ENCODE measurements at places on chromosomes 12 and 14. TPM values are rescaled to one million over a fixed set of nuclear protein-coding genes. Genes with fewer than 3 reads are reported as not detected.

GRCh38 chr12:53098354-53098981 is 1.0 kb downstream of the IGFBP6 start:
- peak; percentile 5 for DNase-seq

GRCh38 chr14:102629808-102630350 is 37.4 kb downstream of the RCOR1 start:
- DNase-seq: no peak

DNA sequence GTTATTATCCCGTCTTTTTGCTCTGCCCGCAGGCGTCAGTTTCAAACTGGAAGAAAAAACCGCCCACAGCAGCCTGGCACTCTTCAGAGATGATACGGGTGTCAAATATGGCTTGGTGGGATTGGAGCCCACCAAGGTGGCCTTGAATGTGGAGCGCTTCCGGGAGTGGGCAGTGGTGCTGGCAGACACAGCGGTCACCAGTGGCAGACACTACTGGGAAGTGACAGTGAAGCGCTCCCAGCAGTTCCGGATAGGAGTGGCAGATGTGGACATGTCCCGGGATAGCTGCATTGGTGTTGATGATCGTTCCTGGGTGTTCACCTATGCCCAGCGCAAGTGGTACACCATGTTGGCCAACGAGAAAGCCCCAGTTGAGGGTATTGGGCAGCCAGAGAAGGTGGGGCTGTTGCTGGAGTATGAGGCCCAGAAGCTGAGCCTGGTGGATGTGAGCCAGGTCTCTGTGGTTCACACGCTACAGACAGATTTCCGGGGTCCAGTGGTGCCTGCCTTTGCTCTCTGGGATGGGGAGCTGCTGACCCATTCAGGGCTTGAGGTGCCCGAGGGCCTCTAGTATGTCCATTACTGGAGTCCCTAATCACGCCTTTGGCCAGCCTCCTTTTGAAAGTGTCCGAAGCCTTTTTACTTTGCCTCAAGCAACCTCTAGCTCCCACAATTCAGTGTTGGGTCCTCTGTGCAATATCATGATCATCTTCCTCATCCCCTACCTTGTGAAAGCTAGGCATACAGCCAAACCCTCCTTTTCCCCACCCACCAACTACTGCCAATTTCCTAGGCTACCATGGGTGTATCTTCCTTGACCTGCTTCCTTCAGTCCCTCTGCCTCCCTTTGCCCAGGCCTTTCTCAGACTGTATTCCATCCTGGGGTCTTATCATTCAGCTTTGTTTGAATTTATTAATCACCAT is 891 bp downstream of the SPRYD4 start:
- no peak for DNase-seq

DNA sequence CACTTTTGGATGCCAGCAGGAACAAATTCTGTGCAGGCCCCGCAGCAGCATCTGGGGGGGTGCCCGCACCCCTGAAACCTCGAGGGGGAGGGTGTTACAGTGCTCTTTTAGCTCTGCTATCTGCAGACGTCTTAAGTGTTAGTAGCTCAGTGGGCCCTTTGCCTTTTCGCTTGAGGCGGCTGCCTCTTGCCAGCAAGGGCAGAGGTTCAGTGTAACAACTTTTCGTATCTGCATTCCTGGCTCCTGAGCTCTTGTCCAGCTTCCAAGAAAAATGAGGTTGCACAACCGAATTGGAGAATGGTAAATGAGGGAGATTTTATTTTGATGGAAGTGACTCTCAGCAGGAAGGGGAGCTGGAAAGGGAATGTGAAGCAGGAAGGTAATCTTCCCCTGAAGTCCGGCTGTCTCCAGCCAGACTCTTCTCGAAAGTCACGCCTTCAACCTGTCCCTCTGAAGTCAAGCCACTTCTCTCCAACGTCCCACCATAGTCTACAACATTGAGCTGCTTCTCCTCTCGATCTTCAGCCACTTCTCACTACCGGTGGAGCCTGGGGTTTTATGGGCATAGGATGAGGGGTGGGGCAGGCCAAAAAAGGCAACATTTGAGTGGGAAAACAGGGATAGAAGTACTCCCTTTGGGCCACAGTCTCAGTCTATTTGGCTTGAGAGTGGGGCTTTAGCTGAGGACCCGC is 17.8 kb downstream of the TAS2R50 start:
- DNase-seq: no peak

GRCh38 chr14:95320955-95321600 is 1.4 kb upstream of the CLMN start:
- no peak for DNase-seq

GRCh38 chr12:106343214-106343528 is 14.4 kb upstream of the POLR3B start:
- no peak for DNase-seq

GRCh38 chr12:14999695-15000365 is 27.0 kb downstream of the PDE6H start:
- no peak for DNase-seq

- no peak for DNase-seq
These were observed 30.0 kb downstream of the TMEM132D start for GRCh38 chr12:129873833-129874208.

- DNase-seq: no peak
These were observed 31.6 kb downstream of the ACACB start for GRCh38 chr12:109147954-109148353.

GRCh38 chr14:75854111-75854799 is 127.5 kb downstream of the TGFB3 start:
- DNase-seq: no peak

- no peak for DNase-seq
These were observed 461.2 kb downstream of the FLRT2 start for GRCh38 chr14:85991156-85991555.

GRCh38 chr12:27624586-27624985 is 71.7 kb upstream of the REP15 start:
- DNase-seq: no peak

- no peak for DNase-seq
These were observed 149.0 kb upstream of the PWP1 start for GRCh38 chr12:107536613-107537012.

DNA sequence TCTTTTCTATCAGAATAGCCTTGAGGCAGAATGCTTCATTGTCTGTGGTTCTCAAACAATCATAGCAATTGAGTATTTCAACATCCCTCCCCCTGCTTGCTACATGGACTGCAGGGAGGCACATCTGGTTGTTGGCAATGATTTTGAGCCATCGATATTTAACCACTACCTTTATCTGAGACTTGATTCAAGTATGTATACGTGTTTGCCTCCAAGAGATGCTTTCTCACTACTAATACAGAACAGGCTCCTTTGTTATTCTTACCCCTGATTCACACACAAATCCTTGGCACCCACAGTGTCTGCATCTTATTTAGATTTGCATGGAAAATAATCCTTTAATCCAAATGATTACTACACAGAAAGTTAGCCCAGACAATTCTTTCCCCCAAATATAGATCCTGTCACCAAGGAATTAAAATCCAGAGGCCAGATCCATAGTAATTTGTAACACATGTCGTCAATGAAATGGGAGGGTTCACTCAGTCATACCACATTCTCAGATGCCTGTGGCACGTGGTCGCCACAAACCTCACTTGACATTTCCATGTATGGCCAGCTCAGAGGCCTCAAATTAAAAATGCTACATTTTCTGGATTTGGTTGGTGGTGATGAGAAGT is 199.3 kb downstream of the ITPR2 start:
- no peak for DNase-seq

DNA sequence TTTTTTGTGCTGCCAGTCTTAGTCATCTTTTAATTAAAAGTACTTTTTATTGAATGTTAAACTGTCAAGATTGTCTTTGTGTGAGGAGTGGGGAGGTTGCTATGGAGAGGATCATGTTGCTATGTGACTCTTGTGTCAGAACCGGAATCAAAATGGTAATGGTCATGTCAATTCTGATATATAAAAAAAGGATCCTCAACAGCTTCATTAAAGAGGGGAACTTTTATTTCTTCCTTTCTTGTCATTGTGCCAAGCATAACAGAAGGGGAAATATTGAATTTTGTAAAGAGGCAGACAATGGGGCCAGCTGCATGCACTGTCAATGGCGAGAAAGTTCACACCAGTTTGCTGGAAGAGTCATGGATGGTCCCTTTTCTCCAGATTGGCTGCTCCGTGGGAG is 564.8 kb downstream of the VRK1 start:
- no peak for DNase-seq

DNA sequence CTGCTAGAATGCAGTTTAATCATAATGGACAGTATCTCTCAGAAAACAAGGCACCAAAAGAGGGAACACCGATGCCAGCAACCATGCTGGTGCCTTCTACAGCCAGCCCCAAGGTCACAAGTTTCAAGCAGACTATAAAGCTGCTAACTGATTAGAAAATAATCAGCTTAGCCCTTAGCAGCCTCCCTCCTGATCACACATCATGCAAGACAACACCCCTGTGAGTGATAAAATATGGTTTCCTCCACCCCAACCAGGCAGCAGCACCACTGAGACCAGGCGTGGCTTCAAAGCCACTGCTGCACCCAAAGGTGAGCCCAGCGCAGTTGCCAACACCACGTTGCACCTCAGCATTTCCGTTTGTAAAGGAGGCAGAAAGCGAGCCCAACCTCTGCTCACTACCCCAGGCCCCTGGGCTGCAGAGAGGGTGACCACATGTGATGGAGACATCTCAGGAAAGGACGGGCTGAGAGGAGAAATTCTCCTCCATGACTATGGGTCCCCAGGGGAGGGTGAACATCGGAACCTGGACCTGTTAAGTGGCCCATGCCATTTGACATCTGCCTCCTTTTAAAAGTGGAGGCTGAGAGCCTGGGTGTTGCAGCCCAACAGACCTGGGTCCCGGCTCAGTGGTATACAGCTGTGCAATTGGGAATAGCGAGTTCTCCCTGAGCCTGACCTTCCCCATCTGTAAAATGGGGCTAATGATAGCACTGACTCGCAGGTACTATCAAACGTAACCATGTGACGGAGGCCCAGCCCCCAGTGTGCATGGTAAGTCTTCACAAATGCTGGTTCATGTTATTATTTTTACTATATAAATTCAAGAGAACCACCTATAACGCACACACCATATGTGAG is 11.5 kb downstream of the ZFP36L1 start:
- DNase-seq: no peak

The RNFT2 gene
- total RNA-seq: 15.3 TPM

The P2RX2 gene
- total RNA-seq: 0.30 TPM

The AQP5 gene
- 0.20 TPM for total RNA-seq

The ATXN3 gene
- total RNA-seq: 43.2 TPM

The CARMIL3 gene
- 11.9 TPM for total RNA-seq

The CAPS2 gene
- 13.2 TPM for total RNA-seq

The DUSP6 gene
- 56.3 TPM for total RNA-seq

The TPPP2 gene
- total RNA-seq: 0.44 TPM

The ZDHHC22 gene
- total RNA-seq: 5.6 TPM

The PLA2G1B gene
- 0.59 TPM for total RNA-seq

The PHC1 gene
- 33.4 TPM for total RNA-seq

The MYO1H gene
- total RNA-seq: not detected

The KMT2D gene
- 39.6 TPM for total RNA-seq

The SERPINA12 gene
- not detected for total RNA-seq

The OR4N5 gene
- total RNA-seq: not detected

The NOXRED1 gene
- total RNA-seq: 0.50 TPM

The GYS2 gene
- total RNA-seq: not detected
